Vagina (tissue), 2 donors: ENCODE measurements at places on chromosomes 6 and 20. TPM values are rescaled to one million over a fixed set of nuclear protein-coding genes. Genes with fewer than 3 reads are reported as not detected.

DNA sequence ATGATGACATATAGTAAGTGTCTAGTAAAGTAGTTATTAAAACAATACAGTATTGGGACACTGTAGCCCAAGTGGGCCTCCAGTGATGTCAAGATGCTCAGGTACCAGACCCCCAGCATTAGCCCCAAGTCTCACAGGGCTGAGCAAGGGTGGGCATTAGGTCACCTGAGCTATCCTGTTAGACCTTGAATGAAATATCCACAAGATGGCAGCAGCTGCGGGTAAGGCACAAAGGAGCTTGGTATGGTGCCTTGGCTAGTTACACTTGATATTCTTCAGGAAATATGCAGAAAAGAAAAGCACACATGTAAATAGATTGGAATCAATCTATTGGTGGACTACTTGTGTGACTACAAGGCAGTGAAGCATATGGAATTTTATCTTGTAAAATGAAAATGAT, 701.8 kb upstream of the ADGRB3 start:
- no peaks in the 10 kb centered on the region for H3K27me3 ChIP-seq
- DNase-seq, result no peak
- H3K4me3 ChIP-seq, result no peak overlapping the region

DNA sequence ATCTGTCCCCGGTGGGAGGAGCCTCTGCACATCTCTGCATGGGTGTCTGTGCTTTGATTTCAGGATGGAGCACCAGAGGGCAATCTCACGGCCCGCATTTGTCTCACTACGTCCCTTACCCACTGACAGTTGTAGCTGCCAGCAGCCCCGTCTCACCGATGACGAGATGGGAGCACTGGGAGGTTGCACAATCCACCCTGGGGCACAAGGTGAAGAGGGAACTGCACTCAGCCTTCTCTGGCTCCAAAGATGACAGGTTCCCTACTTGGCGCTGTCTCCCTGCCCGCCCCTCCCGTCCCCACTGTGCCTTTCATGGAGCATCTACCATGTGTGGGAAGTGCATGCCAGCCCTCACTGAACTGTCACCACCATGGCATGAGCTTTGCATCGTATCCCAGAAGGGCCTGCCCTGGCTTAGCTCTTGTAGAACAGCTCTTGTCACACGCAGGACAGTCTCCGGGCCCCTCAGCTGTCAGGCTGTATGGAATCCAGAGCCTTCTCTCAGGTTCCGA, 99.9 kb upstream of the PMEPA1 start:
- no peaks in the 10 kb centered on the region for H3K27me3 ChIP-seq
- H3K27ac ChIP-seq, result no peak overlapping the region
- H3K36me3 ChIP-seq, result no peaks in the 10 kb centered on the region

- DNase-seq, result no peak
- no peaks in the 10 kb centered on the region for H3K27me3 ChIP-seq
- H3K36me3 ChIP-seq, result no peaks in the 10 kb centered on the region
- no peaks in the 10 kb centered on the region for H3K4me1 ChIP-seq
Measured at GRCh38 chr20:35000311-35000921, 44.7 kb downstream of the MYH7B start.

The DACT2 gene
- 1.5 TPM for total RNA-seq

GRCh38 chr6:137717074-137718073, 149.7 kb upstream of the TNFAIP3 start:
- H3K4me1 ChIP-seq, result no peaks in the 10 kb centered on the region
- DNase-seq, result no peak
- H3K36me3 ChIP-seq, result no peaks in the 10 kb centered on the region
- H3K27ac ChIP-seq, result no peak overlapping the region

DNA sequence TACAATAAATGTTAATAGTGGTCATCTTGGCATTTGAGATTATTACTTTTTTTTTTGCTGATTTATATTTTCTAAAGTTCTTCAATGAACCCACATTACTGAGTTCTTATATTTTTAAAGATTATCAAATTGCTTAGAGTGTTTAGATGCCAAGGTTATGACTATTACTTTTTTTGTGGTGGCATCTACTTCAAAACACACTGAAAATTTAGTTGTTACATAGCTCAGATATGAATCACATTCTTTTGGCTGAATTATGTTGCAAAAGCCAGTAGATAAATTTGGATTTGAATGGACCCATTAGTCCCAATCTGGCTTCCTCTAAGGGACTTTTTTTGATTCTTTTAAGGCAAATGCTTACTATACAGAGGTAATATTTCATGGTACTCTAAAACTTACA, 8.9 kb downstream of the UTRN start:
- no peak overlapping the region for H3K4me3 ChIP-seq
- H3K4me1 ChIP-seq, result peaks cover 51% of the 10 kb centered on the region
- H3K27ac ChIP-seq, result no peak overlapping the region
- H3K36me3 ChIP-seq, result no peaks in the 10 kb centered on the region
- no peaks in the 10 kb centered on the region for H3K27me3 ChIP-seq

DNA sequence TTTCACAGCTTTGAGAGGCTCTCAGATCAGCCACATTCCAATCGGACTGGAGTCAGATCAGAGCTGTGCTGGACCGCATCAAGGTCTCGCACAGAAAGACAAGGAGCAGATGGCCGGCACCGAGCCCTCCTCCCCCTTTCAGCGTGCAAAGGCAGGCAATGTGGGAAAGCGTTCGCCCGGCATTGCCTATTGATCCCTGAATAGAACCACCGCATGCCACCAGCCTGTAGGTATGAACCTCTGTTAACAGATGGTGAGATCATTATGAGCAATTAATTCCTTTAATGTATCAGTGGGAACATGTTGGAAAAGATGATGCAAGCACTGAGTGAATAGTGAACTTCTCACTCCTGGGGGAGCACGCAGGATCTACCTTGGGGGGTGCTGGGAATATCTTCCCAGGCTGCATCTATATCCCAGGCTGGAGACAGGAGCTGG, 117.5 kb upstream of the ID4 start:
- H3K27me3 ChIP-seq, result no peaks in the 10 kb centered on the region
- H3K27ac ChIP-seq, result no peak overlapping the region
- no peak for DNase-seq
- no peaks in the 10 kb centered on the region for H3K36me3 ChIP-seq
- no peak overlapping the region for H3K4me3 ChIP-seq
- H3K4me1 ChIP-seq, result peaks cover 20% of the 10 kb centered on the region

- no peaks in the 10 kb centered on the region for H3K27me3 ChIP-seq
- DNase-seq, result no peak
- no peaks in the 10 kb centered on the region for H3K36me3 ChIP-seq
Measured at GRCh38 chr20:8152183-8152582, 20.1 kb downstream of the PLCB1 start.

DNA sequence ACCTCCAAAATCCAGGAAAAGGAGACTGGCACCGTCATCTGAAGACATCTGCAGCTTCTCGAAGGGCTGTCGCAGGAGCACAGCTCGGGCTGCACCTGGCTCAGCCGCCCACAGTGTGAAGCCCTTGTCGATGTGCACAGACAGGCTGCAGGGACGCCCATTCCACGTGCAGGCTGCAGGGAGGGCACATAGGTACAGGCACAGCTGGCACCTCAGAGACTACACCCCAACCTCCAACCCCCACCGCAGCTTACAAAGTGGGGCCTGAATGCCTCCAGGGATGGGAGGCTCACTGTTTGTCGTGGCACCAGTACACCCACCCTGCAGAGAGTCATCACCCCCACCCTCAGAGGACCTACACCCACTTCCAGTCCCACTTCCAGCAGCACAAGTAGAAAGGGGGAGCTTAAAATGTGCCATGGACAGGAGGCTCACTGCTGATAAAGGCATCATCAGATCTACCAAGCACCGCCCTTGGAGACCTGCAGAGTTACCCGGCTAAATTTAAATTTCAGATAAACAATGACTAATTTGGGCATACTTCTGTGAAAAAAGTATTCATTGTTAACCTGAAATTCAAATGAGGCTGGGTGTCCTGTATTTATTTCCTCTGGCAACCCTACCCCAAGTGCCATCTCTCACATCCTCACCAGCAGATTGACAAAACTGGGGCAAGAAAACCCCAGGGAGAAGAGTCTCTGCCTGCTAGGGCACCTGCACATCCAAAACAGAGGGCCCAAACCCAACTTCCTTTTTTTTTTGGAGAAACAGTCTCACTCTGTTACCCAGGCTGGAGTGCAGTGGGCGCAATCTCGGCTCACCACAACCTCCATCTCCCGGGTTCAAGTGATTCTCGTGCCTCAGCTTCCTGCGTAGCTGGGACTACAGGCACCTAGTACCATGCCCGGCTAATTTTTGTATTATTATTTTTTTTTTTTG, 7.7 kb upstream of the CDK5RAP1 start:
- DNase-seq, result no peak
- peaks cover 18% of the 10 kb centered on the region for H3K36me3 ChIP-seq
- no peak overlapping the region for H3K4me3 ChIP-seq
- no peak overlapping the region for H3K27ac ChIP-seq

GRCh38 chr20:59101961-59102360, 59.4 kb upstream of the PRELID3B start:
- no peaks in the 10 kb centered on the region for H3K4me1 ChIP-seq
- no peaks in the 10 kb centered on the region for H3K36me3 ChIP-seq
- H3K27me3 ChIP-seq, result no peaks in the 10 kb centered on the region
- no peak for DNase-seq
- no peak overlapping the region for H3K4me3 ChIP-seq

The ATF6B gene
- 76.6 TPM for total RNA-seq

The GDAP1L1 gene
- total RNA-seq, result not detected

DNA sequence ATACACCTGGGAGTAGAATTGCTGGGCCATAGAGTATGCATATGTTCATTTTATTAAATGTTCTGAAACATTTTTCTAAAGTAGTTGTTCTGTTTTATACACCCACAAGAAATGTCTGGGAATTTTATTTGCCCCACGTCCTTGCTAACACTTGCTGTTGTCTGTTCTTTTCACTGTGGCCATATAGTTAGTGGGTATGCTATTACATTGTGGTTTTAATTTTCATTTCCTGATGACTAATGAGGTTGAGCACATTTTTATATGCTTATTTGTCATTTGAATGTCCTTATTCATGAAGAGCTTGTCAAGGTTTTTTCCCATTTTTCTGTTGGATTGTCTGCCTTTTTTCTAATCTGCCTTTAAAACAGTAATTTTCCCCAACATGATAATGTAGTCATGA, 41.5 kb upstream of the TGM3 start:
- no peak for DNase-seq
- H3K4me3 ChIP-seq, result no peak overlapping the region
- H3K27me3 ChIP-seq, result no peaks in the 10 kb centered on the region
- no peaks in the 10 kb centered on the region for H3K36me3 ChIP-seq

GRCh38 chr6:98764373-98764911, 69.9 kb upstream of the POU3F2 start:
- no peak overlapping the region for H3K4me3 ChIP-seq
- H3K27me3 ChIP-seq, result no peaks in the 10 kb centered on the region
- no peaks in the 10 kb centered on the region for H3K4me1 ChIP-seq
- H3K27ac ChIP-seq, result no peak overlapping the region
- DNase-seq, result no peak

- peak within 1 kb of the TSS; percentile 74 for H3K4me3 ChIP-seq
- peak; percentile 85 for DNase-seq
- H3K27me3 ChIP-seq, result no peaks in the 10 kb centered on the region
Measured at GRCh38 chr6:170290296-170291128, at the start of gene DLL1. Gene DLL1, minus strand, starts transcription at chr6:170291078. Its CDS starts 939 bp downstream, at chr6:170290139.

DNA sequence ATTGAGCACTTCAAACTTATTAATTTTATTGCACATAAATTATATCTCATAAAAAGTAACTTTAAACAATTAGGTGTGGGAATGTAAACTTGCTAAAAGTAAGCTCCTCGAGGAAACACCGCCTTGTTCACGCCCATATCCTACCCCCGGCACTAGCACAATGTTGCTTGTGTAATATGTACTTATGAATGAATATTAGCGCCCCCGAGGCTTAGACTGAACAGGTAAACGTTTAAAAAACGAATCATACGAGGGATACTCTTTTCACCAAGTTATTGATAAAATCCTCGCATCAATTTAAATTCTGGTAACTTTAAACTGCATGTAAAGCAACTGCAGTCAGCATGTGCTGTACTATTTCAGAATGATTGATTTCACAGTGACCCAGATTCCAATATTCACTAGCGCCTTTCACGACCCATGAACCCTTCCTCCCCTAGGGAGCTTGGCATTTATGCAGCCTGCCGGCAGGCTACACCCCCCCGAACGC, 637 bp downstream of the TFB1M start:
- H3K27ac ChIP-seq, result peak overlapping the region; percentile 77
- H3K4me3 ChIP-seq, result peak overlapping the region; percentile 81
- no peak for DNase-seq
- no peaks in the 10 kb centered on the region for H3K36me3 ChIP-seq
- no peaks in the 10 kb centered on the region for H3K27me3 ChIP-seq

DNA sequence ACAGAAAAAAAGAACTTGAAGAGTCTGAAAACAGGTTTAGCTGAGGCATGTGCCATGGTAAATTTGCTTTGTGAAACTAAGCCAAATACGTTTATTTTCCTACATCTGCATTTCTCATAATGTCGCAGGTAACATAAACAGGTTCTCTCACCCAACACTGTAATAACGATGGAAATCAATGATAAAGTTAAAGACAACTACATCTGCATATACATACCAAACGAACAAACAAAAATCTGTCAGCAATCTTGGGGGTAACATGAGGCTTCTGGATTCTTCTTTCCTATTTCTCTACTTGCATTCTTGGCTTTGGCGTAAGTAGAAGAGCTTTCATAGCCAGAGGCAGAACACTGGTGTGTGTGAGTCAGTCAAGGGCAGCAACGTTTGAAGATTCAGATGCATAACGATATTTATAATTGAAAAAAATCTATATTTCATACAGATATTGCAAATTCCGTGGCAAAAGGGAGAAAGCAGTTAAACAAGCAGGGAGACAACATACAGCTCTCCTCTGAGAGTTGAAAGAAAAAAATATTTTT, 195.1 kb downstream of the EDN1 start:
- H3K27me3 ChIP-seq, result no peaks in the 10 kb centered on the region
- no peaks in the 10 kb centered on the region for H3K36me3 ChIP-seq
- H3K4me3 ChIP-seq, result no peak overlapping the region
- DNase-seq, result no peak
- H3K27ac ChIP-seq, result no peak overlapping the region

The PRR18 gene
- total RNA-seq, result not detected

GRCh38 chr6:99613705-99614429, 7.2 kb downstream of the PRDM13 start:
- peaks cover 43% of the 10 kb centered on the region for H3K27me3 ChIP-seq
- DNase-seq, result no peak
- H3K36me3 ChIP-seq, result no peaks in the 10 kb centered on the region
- H3K4me1 ChIP-seq, result peaks cover 21% of the 10 kb centered on the region
- H3K27ac ChIP-seq, result no peak overlapping the region
